Activated CD4-positive, alpha-beta memory T cell treated with anti-CD3 and anti-CD28 coated beads for 36 hours (primary cell): ENCODE measurements at places on chromosomes 6 and 20. TPM values are rescaled to one million over a fixed set of nuclear protein-coding genes. Genes with fewer than 3 reads are reported as not detected.

The RNF39 gene
- total RNA-seq = not detected

The OPN5 gene
- not detected for total RNA-seq

The SH3BGRL2 gene
- total RNA-seq = 0.05 TPM

The MAVS gene
- total RNA-seq = 24.2 TPM

The CST5 gene
- total RNA-seq = not detected

The NCOA5 gene
- total RNA-seq = 13.1 TPM

The MAS1 gene
- not detected for total RNA-seq

The LY6G6C gene
- total RNA-seq = not detected

The TREM1 gene
- total RNA-seq = 0.27 TPM

The SNAP25 gene
- 0.67 TPM for total RNA-seq

The CNBD2 gene
- 4.0 TPM for total RNA-seq

The ZNF334 gene
- 1.1 TPM for total RNA-seq

The PPP1R16B gene
- 114 TPM for total RNA-seq

The HCK gene
- not detected for total RNA-seq

The GMDS gene
- 36.4 TPM for total RNA-seq

The FAM210B gene
- 5.5 TPM for total RNA-seq

The DNMT3B gene
- total RNA-seq = 1.7 TPM

The PGC gene
- not detected for total RNA-seq
